ENCODE measurements at places on chromosomes 11 and 22.
A peak's percentile ranks its signal among the peaks of the same experiment; 100 is the strongest.

DNA sequence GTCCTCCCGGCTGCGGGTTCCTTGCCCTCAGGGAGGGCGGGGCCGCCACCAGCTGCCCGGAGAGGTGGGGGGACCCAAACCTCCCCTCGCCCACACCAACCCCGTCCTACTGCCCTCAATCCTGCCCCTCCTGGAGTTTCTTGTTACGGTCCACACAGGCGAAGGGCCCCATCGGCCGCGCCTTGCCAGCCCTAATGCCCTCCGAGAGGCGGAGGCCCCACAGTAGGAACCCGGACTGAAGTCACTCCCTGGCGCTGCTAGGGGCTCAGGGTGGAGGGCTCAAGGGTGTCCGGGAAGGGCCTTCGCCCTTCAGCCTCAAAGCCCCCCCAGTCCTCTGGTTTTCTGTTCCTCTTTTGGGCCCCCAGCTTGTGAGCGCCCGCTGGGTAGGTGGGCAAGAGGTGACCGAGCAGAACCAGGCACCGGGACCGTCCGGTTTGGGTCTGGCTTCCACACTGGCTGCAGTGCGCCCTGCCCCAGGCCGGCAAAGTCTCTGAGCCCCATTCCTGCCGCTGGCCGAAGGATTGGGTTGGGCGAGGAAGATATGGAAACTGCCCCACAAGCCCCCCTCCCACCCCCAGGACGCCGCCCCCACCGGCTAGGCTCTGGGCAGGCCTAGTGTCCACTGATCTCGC lies 24.5 kb downstream of the DUSP8 start:
- peak; percentile 23 for DNase-seq

GRCh38 chr11:95322539-95322938 lies 91.5 kb upstream of the SESN3 start:
- DNase-seq: no peak

DNA sequence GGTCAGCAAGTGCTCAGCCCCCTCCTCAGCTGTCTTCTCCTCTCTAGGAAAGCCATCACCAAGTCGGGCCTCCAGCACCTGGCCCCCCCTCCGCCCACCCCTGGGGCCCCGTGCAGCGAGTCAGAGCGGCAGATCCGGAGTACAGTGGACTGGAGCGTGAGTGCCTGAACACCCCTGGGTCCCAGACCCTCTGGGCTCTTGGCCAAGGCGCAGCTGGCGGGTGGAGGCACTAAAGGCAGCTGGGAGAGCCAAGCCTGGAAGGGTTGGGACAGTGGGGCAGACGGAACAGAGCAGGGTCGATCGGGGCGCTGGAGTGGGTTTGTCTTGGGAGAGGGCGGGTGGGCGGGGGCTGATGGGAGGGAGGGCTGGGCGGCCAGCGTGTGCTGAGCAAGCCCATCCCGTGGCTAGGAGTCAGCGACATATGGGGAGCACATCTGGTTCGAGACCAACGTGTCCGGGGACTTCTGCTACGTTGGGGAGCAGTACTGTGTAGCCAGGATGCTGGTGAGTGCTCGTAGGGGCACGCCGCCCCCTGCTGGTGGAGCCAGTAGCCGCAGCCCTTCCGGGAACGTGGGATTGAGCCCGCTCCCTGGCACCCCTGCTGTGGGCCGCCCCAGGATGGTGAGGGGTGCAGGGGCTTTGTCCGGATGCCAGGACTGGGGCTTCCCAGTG lies 14.1 kb upstream of the MDK start:
- DNase-seq: peak; percentile 91

GRCh38 chr22:20905415-20906386 lies 11.5 kb upstream of the CRKL start:
- no peak for DNase-seq

DNA sequence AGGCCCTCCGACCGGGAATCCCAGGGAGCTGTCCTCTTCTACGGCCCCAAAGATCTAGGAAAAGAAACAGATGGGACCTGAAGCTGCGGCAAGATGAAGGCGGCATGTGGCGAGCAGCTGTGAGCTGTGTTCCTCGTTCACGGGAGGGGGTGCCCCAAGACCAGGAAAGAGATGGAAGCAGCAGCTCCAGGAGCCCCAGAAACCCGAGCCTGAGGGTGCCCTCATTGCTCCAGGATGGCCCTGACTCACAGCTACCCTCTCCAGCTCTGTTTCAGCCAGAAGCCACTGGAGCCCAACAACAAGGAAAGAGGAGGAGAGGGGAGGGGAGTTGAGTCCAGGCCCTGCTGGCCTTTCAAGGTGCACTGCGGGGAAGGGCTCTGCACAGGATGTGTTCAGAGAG lies 23.7 kb upstream of the NAP1L4 start:
- DNase-seq: no peak

GRCh38 chr11:7691759-7692350 lies 14.4 kb downstream of the OVCH2 start:
- DNase-seq: no peak

DNA sequence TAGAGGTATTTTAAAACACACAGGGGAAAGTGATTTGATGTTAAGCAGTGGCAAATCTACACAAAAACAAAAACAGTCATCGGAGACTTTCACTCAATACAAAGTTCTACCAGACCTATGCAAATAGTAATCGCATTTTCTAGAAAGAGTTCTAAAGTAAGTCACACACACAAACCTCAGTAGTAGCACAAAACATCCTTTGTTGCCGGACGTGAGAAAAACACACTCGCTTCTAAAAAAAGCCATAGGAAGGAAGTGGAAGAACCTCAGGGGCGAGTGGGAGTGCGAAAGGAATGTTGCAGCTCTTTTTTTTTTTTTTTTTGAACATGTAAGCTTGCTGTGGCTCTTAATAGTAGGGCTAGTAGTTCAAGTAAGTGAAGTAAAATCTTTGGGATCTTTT lies 88.9 kb downstream of the MAML2 start:
- DNase-seq: no peak

DNA sequence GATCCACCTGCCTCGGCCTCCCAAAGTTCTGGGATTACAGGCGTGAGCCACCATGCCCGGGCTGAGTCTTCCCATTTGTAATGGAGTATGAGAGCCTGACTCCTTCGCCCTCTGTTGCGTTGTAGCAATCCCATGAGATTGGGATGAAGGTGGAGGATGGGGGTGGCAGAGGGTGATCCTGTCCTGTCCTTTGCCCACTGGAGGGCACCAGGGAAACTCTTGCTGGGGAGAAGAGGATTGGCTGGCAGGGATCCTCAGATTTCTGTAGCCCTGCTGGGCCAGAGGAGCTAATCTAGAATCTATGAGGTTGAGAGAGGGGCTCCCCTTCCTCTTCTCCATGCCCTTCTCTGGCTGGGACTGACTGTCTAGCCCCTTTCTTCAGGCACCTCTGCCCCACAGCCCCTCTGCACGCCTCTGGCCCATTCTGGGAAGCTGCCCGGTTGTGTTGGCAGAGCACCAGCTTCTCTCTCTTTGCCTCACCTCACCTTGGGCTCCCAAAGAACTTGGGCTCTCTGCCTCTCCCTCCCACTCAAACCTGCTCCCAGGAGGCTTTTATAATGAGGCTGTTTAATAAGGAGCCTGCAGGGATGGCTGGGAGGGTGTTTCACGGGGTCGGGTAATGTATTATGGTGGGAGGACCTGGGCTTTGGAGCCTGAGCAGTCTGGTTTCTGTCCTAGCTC lies 9.5 kb upstream of the CATSPER1 start:
- DNase-seq: no peak

GRCh38 chr11:78350646-78351165 lies 66.9 kb downstream of the GAB2 start:
- no peak for DNase-seq

GRCh38 chr11:119671051-119671450 lies 57.9 kb downstream of the NECTIN1 start:
- DNase-seq: peak; percentile 92

- DNase-seq: no peak
Measured at GRCh38 chr11:125303186-125303585, 138.6 kb downstream of the PKNOX2 start.

GRCh38 chr11:77126156-77126775 lies 1.8 kb upstream of the MYO7A start:
- DNase-seq: no peak

GRCh38 chr11:69854713-69855112 lies 35.5 kb upstream of the FGF3 start:
- DNase-seq: no peak

GRCh38 chr11:19753451-19754106 lies 40.9 kb downstream of the NAV2 start:
- no peak for DNase-seq

DNA sequence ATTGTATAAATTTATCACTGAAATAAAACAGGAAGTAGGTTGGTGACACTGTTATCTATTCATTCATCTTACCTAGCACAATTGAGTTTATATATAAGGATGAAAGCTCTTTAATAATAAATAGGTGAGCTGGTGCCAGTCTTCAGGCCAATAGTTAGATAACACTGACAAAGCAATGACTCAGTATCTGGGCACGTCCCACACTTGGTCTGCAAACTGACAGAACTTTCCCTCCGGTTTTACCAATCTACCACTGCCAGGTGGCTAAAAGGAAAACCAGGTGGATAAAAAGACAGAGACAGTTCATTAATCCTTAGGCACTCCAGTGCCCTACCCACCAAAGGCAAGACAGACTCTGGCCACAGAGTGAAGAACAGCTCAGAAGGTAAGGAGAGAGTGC lies 17.6 kb downstream of the DDB1 start:
- DNase-seq: no peak

- DNase-seq: no peak
Measured at GRCh38 chr11:78615724-78616123, 41.1 kb upstream of the NARS2 start.

- DNase-seq: no peak
Measured at GRCh38 chr11:73059915-73060314, 82.2 kb downstream of the FCHSD2 start.

DNA sequence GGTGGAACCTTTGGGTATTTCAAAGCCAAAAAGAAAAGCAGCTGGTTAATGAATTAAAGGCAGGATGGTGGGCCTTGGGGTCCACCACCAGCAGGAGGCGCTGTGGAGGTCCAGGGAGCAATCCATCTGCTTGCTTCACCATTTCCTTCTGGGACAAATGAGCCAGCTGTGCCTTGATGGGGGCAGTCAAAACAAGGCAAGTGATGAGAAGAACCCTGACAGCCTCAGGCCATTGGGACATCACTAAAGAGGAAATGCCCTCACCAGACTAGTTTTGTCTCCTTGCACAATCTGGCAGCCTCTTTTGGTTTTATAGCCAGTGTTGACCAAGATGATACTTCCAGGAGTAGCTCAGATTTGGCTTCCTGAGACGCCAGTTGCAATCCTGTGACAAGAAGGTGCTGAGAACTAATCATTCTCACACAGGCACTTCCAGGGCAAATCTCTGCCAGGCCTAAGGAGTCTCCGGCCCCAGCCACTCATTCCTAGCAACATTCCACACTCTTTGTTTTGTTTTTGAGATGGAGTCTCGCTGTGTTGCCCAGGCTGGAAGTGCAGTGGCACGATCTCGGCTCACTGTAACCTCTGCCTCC lies 38.2 kb upstream of the WEE1 start:
- peak; percentile 81 for DNase-seq

DNA sequence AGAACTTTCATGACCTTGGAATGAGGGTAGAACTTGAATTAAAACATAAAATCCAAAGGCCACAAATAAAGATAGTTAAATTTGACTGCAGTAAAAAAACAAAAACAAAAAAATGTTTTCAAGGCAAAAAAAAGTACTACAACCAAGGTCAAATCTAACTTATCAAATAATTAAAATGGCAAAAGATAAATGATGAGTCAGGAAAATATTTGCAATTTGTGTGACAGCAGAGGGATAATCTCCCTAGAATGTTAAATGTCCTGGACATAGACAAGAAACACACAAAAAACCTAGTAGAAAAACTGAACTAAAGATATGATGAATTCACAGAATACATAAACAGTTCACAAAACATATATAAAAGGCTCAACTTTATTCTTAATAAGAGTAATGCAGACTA lies 110.2 kb upstream of the TEAD1 start:
- DNase-seq: no peak

GRCh38 chr11:10725114-10725906 lies 25.7 kb upstream of the CTR9 start:
- no peak for DNase-seq

DNA sequence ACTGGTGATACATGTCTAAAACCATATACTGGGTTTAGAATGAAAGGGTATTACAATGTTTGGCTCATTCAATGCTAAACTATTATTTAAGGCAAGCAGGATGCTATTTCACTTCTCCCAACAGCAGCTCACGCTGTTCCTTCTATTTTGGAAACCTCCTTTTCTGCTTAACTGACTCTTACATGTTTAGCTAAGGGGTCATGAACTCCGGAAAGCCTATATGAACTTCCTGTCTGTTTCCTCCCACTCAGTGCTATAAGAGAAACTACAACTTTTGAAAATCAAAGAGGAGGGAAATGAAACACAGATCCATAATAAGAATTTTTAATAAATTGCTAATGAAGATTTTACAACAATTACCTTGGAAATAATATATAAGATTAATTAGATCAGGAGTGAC lies 30.9 kb downstream of the SLC36A4 start:
- DNase-seq: no peak

GRCh38 chr11:79121351-79121750 lies 319.5 kb downstream of the TENM4 start:
- DNase-seq: no peak

GRCh38 chr22:39959640-39960447 lies at the start of gene TMA7B:
Gene TMA7B, plus strand, starts transcription at chr22:39960397. Its CDS starts 3,978 bp downstream, at chr22:39964375.
- no peak for DNase-seq

DNA sequence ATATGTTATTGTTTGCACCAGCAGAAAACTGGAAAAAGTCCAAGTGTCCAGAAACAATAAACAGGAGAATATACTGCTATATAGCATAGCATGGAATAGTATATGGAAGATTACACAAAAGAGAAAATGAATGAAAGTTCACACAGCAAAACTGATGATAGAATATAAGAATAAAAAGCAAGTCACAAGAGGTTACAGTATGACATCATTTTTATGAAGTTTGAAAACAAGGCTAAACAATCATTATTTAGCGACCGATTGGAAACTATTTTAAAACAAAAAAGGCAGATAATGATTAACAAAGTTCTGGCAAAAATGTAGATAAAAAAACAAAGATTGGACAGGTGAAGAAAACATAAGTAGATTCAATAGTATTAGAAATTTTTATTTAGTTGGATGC lies 47.1 kb downstream of the SOX6 start:
- DNase-seq: no peak

DNA sequence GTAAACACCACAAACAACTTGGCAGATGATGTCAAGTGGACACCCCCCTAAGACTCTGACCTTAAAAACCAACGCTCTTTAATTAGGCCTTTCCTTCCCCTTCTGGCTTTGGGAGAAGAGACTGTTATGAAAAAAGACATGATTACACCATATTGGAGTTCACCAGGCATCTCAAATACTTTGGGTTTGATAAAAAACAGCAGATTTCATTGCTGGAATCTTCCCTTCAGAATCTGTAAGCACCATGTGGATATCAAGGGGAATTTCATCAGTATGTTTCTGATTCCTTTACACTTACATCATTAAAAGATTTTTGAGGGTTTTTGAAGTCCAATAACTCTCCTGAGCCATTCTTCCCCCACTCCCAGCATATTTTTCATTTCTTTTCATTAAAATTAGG lies 85.6 kb downstream of the KIRREL3 start:
- no peak for DNase-seq
